Inflammatory macrophage (primary cell): ENCODE measurements at places on chromosomes 13 and 19.

GRCh38 chr13:25678398-25678797 lies 306.6 kb downstream of the ATP8A2 start:
- DNase-seq, result no peak

DNA sequence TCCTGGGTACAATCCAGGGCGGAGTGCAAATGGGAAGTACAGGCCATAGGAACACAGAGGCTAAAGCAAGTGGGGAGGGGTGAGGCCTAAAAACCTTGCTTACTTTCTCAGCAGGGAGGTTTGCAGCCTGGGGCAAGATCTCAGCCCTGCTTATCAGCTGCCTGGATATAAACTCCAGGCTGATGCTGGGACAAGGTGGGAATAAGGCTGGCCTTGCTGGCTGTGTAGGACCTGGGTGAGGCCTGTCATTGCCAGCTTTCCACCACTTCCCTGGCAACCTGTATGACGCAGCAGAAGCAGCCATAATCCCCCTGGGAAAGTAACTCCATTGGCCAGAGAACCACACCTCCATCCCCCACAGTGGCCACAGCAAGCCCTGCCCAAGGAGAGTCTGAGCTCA lies 279.1 kb upstream of the ATXN8OS start:
- DNase-seq, result no peak

- DNase-seq, result no peak
Measured at GRCh38 chr13:75345193-75345592, 136.8 kb downstream of the TBC1D4 start.

- no peak for DNase-seq
Measured at GRCh38 chr19:2237869-2238153, 1.2 kb downstream of the SF3A2 start.

DNA sequence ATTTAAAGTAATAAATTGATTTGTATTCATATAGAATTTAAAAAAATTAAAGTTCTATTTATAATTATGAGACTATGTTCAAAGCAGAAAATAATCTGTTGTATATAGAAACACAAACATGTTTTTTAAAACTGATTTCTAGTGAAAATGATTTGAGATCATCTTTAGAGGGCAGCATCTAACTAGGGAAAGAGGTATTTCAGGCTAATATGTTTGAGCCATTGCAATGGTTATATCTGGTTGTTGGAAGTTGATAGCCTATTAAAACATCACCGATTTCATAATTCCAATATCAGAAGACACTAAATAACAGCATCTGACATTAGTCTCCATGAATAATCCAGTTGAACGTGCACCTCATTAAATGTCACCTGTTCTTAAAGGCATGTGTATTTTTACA lies 79.8 kb upstream of the SLITRK6 start:
- no peak for DNase-seq

DNA sequence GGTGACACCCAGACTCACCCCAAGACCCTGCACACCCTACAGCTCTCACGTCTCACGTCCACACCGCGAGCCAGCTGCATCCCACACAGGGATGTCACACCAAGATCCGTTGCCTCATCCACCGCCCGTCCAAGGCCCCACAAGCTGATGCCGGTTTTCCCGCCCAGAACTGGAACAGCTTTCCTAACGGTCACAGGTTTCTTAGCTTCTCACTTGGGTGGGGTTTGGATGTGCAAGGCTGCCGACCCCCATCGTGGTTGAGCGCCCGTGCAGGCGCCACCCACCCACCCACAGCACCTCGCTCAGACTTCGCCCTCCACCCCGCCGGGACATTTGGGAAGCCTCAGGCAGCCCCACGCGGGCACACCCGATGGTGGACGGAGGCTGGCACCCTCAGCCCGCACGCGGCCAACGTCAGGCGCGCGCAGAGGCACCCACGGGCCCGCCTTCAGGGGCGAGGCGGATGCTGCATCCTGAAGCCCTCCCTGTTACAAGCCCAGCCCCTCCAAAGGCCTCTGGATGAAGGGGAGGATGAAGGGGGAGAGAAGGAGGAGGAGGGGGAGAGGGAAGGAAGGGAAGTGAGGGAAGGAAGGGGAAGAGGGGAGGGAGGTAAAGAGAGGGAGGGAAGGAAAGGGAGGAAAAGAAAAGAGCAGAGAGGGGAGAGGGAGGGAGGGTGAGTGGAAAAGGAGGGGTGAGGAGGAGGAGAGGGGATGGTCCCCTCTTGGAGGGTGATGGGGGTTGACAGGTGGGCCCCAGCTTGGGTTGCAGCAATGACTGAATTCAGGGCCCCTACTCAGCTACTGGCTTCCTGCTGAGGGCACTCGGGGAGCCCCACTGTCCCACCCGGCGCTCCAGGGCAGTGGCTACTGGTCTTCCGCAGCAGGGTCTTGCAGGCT lies 12.8 kb downstream of the ONECUT3 start:
- no peak for DNase-seq

DNA sequence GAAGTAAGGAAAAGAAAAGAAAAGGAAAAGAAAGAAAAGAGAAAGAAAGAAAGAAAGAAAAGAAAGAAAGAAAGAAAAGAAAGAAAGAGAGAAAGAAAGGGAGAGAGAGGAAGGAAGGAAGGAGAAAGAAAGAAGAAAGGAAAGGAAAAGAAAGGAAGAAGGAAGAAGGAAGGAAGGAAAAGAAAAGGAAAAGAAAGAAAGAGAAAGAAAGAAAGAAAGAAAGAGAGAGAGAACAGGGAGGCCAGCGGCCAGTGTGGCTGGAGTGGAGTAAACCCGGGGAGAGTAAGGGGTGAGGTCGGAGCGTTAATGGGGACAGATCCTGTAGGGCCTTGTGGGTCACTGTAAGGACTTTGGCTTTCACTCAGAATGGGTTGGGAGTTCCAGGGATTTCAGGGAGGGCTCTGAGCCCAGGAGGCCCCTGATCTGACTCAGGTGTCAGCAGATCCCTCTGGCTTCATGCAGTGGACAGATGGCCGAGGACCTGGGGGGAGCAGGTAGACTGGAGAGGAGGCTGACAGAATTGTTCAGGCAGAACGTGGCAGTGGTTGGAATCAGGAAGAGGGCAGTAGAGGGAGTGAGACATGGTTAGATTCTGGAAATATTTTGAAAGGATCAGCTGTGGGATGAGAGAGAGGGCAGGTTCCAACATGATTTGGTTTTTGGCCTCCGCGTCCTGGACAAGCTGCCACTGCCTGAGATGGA lies 19.8 kb upstream of the FXYD3 start:
- no peak for DNase-seq

- DNase-seq, result no peak
Measured at GRCh38 chr13:21905486-21905885, 234.6 kb downstream of the FGF9 start.

DNA sequence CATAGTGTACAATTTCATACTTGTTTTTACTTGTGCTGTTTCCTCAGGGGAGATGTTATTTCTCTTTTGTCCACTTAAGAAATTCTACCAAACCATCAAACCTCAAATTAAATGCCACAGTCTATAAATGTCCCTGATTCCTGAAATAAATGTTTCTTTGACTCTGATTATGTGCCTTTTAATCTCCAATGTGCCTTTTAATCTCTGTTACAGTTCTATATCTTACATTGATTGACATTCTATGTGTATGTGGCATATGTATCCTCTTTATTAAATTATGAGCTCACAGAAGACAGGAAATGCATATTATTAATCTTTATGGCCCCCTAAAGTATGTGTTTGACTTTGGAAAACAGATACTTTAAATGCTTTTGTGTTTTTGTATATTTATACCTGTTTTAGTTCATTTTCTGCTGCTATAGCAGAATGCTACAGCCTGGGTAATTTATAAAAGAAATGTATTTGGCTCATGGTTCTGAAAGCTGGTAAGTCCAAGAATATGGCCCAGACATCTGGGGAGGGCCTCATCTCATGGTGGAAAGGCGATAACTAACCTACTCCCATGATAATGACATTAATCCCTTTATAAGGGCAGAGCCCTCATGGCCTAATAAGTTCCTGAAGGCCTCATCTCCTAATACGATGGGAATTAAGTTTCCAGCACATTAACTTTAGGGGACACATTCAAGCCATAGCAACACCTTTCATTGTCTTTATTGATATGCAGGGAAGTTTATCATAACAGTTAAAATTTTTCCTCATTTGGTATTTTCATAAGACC lies 403.9 kb downstream of the LIG4 start:
- no peak for DNase-seq

GRCh38 chr19:8610936-8611300 lies 403 bp upstream of the ADAMTS10 start:
- DNase-seq, result no peak

GRCh38 chr13:97257800-97258799 lies 36.0 kb downstream of the MBNL2 start:
- peak; percentile 51 for DNase-seq

DNA sequence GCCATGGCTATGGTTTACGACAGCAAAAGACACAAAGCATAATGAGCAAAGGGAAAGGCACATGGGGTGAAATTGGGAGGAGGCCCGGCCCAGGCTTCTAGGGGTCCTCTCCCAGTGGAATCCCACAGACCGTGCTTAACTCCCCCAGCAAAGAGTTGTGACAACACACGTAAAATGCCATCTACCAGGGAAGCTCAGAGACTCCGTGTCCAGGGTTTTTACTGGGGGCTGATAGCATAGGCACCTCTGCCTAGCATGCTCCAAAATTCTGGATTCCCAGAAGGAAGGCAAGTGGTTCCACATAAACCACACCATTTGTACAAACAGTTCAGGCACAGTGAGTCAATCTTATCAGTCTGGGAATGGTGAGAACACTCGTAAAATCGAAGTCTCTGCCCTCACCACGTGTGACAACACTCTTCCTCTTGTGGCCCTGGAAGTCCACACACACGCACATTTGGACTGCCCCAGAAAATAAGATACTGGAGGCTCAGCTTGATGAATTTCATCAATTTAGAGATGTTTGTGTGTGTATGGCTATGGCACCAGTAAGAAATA lies 34.9 kb downstream of the RHPN2 start:
- DNase-seq, result no peak

GRCh38 chr13:28623782-28624706 lies 34.9 kb upstream of the POMP start:
- peak; percentile 22 for DNase-seq

DNA sequence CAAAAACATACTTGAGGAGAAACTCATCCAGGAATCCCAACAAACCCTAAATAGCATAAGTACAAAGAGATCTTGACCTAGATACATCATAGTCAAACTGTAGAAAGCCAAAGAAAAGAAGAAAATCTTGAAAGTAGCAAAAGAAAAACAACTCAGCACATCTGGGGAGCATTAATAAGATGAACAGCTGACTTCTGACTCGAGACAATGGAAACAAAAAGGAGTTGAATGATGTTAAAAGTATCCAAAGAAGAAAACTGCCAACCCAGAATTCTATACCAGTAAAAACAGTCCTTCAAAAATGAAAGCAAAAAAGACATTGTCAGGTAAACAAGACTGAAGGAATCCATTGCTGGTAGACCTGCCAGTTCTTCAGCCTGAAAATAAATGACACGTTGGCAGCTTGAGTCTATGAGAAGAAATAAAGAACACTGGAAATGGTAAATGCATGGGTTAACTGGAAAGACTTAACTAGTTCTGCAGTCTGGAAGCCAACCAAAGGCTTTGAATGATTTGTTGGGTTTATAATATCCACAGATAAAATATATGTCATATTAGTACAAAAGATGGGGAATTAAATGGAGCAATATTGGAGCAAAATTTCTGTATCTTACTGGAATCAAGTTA lies 46.8 kb downstream of the TSSK6 start:
- no peak for DNase-seq

DNA sequence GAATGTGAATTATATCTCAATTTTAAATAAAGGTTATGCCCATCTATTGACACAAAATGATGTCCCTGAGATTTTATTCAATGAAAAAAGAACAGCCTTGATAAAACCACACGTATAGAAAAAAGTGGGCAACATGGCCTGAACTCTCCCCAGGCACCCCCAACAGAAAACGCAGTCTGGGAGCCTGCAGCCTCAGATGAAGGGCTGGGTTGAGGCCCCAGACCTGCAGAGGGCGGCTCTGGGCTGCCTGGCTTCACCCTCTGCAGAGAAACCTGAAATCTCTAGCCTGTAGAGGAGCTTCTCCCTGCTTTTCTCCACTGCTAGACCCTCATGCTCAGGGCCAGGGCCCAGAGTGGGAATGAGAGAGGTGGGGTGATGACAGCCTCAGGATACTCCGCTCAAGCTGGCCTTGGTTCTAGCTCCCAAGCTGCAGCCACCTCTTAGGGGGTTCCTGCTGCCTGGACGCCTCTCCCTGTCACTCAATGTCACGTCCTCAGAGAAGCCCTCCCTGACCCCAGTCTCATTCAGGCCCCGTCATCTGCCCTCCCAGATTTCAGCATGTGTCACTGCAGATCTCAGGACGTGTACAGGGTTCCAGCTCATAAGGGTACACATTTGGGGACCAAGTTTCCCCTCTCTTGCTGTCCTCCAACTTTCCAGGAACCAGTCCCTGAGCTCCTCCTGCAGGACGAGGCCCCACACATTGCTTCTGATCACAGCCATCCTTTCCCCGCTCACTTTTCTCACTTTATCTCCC lies 1.8 kb downstream of the MBD3 start:
- DNase-seq, result no peak

GRCh38 chr13:76029088-76029487 lies 393.0 kb downstream of the LMO7 start:
- no peak for DNase-seq

DNA sequence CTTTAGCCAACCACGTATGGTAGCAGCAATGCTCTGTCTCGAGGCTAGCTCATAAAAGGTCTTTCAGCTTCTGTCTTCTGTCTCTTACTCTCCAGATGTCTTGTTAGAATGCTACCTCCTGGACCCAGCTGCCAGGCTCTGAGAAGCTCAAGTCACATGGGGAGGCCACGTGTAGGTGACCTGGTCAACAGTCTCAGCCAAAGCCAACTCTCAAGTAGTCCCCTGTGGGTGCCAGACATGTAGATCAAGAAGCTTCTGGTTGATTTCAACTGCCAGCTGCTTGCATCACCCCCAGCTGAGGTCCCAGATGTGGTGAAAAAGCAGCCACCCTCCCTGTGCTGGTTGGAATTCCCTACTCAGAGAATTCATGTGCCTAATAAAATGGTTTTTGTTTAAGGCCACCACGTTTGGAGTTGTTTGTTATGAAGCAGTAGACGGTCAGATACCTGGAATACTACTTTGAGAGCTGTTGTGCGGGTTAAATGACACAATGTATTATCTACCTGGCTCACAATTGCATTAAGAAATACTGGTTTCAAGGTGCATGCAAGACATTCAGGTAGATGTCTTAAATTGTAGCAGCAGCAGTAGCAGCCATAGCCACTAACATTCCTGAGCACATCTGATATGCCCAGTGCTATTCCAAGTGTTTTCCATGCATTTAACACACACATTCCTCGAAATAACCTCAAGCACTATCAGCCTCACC lies 131.0 kb upstream of the RFC3 start:
- no peak for DNase-seq

DNA sequence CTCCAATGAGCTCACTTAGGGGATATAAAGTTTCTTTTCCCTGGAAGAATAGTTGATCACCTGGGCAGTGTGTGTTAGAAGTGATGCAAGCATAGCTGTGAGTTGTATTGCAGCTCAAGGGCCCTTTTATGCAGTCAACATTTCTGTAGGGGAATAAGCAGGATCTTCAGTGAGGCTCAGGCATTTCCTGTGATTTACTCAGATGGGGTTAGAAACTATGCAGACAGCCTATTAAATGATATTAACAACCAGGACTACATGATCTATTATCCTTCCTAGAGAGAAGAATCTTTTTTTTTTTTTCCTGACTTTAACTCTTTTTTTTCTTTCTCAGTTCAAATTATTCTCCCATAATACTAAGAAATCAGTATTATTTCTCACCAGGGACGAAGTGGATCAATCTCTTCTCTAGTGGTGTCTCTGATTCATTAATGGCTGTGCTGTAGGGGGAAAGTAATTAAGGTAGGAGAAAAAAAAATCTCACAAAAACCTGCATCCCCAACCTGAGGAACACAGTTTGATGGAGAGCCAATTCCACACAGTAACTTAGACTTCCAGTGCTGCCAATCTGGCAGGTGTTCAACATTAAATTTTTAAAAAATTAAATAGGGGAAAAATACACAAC lies 126.4 kb upstream of the SLC10A2 start:
- no peak for DNase-seq

- DNase-seq, result no peak
Measured at GRCh38 chr13:95356916-95357315, 55.7 kb upstream of the ABCC4 start.
